Stimulated activated CD8-positive, alpha-beta memory T cell treated with anti-CD3 and anti-CD28 coated beads, Interleukin-12 subunit alpha, Interleukin-12 subunit beta, amount 100 ng/mL, for 4 hours (primary cell): ENCODE measurements at places on chromosomes 2 and 18.

DNA sequence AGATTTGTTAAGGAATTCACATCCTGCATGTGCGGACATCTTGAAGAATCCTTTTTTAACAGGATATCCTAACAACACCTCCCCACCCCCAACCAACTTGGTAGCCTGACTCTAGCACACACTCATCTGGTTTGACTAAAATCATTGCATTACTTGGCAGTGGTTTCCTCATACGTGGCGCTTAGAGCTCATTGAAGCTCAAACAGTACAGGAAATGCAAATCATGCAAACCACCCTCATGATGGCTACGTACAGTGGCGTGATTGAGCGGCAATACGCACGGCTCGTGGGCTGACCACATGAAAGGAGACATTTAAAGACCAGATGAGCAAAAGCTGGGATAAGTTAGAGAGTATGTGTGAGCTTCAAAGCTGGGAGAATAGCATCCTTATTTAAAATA, 336.2 kb downstream of the ZEB2 start:
- DNase-seq: peak; percentile 58

- no peak for DNase-seq
Observed at GRCh38 chr2:1771626-1772280, 27.4 kb upstream of the PXDN start.

DNA sequence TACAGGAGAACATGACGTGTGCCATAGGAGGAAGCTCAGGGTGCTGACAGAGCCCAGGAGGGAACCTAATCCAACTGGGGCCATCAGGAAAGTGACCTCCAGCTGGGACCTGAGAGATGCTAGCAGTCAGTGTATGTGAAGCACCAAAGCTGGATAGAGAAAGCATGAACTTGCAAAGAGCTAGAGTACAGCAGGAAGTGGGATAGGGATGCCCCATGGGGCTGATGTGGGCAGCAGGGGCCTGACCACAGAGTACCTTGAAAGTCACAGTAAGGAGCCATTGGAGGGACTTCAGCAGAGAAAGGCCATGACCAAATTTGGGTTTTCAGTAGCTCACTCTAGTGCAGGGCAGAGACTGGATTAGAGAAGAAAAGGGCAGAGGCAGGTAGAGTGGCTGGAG, 91.6 kb upstream of the TTC39C start:
- no peak for DNase-seq

GRCh38 chr18:3319399-3319798, 57.5 kb downstream of the MYL12B start:
- DNase-seq: no peak

DNA sequence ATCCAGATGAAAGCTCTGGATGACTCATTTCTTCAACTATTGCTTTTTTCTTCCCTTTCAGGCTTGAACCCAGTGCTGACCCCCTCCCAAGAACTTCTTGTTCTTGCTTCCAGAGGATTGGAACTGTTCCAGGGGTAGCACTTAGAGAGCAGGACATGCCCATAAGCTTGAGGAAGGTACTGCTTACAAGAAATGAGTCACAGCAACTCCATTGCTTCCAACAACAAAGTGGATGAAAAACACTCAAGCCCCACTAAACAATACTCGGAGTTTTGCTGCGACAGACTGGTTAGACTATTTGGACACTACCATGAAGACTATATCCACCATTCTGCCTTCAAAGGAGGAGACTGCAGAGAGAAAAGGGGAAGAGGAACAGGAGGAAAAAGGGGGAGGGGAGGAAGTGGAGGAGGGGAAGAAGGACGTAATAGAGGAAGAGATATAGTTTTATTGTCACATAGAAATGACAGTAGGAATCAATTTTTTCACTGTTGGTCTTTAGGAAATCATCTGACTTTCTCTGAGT, 1.6 kb upstream of the EPC2 start:
- no peak for DNase-seq

DNA sequence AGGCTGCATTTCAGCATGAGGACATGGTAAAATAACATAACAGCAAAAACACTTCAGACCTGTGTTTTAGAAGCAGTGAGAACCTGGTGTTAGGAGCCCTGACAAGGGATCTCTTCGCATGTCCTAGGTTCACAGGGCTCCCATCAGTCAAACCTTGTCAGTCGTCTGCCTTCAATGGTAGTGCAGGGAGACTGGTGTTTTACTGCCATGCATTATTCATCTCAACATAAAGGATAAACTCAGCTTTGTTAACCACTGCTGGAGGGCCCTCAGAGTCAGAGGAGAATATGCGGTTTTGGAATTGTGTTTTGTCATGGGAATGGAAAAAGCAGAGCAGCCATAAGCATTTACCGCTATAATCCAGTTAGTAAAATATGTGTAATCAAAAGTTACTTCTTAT, 275.9 kb upstream of the GCFC2 start:
- DNase-seq: no peak

- no peak for DNase-seq
Observed at GRCh38 chr2:216305574-216305973, 66.7 kb downstream of the MARCHF4 start.

- no peak for DNase-seq
Observed at GRCh38 chr2:172000696-172001361, 1.1 kb downstream of the METAP1D start.

- DNase-seq: no peak
Observed at GRCh38 chr2:64931246-64932115, 57.7 kb upstream of the SLC1A4 start.

DNA sequence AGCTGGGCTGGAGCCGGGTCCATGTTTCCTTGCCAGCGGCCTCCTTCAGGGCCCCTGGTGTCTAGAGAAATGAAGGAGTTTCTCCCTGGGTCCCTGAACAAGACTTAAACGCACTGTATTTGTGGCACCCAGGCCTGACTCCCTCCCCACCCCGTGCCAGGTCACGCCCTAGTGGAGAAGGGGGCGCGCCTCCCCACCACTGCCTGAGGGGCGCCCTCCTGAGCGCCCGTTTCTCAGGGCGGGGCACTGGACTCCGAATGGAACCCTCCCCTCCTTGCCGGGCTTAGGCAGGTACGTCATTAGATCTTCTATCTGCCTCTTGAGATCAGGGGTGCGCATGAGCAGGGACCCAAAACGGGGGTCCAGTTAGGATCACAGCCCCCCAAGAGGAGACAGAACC, 16.3 kb downstream of the ODC1 start:
- DNase-seq: no peak

DNA sequence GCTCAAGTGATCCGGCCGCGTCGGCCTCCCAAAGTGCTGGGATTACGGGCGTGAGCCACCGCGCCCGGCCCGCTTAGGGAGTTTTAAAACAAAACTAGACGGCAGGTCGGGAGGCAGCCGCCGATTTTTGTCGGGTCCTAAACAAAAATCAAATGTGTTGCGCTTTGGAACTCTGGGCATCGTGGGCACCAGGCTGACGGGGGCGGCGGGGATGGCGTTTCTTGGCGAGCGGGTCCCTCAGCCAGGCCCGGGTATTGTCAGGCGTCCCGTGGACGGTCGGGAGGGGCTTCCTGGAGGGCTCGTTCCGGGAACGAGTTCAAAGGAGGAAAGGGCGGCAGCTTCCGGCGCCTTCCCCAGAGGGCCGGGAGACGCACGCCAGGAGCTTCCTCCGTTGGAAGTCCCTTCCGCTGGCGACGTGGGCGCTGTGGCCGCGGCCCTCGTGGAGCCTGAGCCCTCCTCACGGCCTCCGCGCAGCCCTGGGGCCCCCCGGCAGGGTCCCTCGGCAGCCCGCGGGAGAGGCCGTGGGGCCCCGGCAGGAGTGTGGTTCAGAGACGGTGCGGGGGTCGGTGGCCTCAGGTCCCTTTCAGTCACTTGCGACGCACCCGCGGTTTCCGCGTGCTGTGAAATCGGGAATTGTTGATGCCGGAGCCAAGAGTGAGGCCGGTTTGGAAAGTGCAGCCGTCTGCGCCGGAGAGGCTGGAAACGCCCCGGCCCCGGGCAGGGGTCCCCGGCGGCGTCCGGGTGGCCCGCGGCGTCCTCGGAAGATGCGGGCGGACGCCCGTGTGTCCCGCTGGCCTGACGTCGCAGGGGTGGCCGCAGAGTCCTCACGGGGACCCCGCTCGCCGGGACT, 59.3 kb downstream of the EMILIN2 start:
- DNase-seq: peak; percentile 17

GRCh38 chr2:239258248-239258647, 142.6 kb downstream of the HDAC4 start:
- DNase-seq: no peak

DNA sequence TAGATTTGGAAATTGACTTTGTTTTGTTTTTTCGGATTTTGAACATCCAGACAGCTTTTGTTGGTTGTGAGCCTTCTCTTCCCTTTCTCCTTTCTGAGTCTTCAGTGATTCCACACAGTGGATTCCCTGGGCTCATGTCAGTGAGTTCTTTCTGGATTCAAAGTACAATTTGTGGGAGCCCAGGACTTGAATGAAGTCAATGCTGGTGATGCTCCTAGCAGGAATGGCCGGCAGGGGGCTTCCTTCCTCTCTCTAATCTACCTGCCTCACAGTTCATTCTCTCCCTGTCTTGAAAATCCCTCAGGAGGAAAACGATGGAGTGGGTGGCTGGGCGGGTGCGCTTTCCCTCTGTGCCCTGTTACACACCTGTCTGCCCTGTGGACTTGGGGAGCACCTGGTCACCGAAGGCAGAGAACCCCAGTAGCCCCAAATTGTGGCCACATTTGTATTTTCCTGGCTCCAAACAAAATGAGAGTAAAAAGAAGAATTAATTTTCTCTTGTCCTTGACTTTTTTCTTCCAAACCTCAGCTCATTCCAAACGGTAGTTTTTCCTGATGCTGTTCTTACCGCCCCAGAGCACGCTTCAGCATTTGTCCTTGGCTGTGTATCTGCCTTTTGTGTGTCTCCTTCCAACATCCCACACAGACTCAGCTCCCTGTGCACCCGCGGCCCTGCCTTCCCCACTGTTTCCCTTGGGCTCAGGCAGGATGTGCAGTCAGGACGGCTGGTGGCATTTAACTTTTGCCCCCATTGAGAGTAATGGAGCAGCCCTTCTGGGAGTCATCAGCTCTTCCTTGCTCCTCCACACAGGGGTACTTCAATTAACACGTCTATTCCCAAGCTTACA, 86.6 kb downstream of the MARCO start:
- DNase-seq: no peak

DNA sequence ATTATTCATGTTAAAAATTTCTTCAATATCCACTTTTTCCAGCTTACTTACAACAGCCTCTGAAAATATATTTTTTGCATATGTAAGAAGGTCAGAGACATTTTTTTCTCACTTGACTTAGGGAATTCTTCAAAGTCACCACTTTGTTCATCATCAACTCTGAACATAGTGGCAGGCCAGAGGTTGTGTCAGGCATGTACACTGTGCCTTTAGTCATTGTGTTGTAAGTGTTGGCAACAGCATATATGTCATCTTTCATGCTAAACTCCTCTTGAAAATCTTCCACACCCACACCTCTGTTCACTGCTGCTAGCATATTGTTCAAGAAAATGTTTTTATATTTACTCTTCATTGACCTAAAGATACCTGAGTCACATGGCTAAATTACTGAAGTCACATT, 52.2 kb upstream of the ACVR1 start:
- DNase-seq: no peak

GRCh38 chr18:2983296-2983695, 29.6 kb downstream of the LPIN2 start:
- DNase-seq: no peak

DNA sequence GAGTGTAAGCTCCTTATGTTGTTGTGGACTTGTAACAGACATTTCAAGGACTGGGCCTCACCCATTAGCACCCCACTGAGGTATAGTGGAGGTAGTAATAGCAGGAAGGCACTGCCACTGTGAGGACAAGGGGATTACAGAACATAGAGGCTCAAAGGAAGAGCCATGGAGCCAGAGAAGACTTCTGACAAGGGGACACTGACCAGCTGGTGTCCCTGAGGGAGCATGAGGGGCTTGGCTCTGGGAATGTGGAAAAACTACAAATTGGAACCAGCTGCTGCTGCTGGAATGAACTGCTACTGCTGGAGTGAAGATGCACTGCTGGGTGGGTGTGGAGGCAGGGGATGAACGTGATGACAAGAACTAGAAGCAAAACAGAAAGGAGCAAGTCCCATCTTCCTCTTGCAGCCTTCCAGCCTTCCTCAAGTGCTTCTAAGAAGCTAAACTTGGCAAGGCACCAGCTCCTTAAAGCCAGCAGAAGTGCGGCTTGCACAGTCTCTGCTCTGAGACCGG, 167.3 kb upstream of the NOSTRIN start:
- DNase-seq: no peak

- no peak for DNase-seq
Observed at GRCh38 chr18:68267583-68267982, 447.3 kb downstream of the TMX3 start.

GRCh38 chr18:76996429-76996828, 136.2 kb downstream of the MBP start:
- DNase-seq: no peak

DNA sequence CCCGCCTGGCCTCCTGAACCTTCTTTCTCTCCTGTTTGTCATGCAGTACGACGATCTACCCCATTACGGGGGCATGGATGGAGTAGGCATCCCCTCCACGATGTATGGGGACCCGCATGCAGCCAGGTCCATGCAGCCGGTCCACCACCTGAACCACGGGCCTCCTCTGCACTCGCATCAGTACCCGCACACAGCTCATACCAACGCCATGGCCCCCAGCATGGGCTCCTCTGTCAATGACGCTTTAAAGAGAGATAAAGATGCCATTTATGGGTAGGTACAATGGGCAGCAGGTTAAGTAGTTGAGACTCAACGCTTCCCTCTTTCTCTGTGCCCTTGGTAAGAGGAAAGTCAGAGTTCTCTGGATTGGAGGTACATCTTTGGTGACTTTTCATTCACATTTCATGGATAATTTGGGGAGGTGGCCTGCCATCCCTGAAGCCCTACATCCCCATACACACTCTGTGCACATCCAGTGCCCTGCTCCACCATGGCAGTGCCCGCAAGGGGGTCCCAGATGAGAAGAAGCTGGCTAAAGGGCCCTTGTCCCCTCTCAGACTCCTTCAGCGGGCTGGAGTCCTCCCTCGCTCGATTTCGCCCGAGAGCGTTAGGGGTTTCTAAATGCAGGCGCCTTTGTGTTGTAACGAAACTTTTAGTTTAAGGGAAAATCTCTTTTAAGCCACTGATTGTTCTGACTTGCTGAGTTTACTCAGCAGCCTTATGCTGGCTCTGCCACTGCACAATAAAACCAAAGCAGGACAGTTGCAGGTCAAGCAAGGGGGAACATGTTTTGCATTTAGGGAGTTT, 3.0 kb downstream of the MEIS1 start:
- DNase-seq: no peak

GRCh38 chr2:72041638-72042111, 106.0 kb downstream of the CYP26B1 start:
- DNase-seq: no peak
